ENCODE measurements at places on chromosomes 6 and 20.
A peak's percentile ranks its signal among the peaks of the same experiment; 100 is the strongest.

GRCh38 chr20:40016392-40016791, 672.6 kb downstream of the MAFB start:
- no peak for DNase-seq

DNA sequence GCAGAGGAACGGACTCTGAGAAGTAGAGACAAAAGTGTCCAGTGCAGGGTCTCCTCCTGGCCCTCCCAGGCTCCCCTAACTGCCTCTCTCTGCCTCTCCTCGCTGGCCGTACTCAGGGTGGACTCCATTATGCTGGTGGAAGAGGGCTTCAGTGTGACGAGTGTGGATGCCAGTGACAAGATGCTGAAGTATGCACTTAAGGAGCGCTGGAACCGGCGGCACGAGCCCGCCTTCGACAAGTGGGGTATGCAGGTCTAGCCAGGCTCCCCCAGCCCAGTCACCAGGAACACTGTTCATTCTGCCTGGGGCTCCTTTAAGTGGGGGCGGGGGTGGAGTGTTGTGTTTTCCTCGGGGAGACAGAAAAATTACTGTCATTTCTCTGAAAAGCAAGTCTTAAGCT, 1.5 kb downstream of the GNMT start:
- DNase-seq: peak; percentile 57

DNA sequence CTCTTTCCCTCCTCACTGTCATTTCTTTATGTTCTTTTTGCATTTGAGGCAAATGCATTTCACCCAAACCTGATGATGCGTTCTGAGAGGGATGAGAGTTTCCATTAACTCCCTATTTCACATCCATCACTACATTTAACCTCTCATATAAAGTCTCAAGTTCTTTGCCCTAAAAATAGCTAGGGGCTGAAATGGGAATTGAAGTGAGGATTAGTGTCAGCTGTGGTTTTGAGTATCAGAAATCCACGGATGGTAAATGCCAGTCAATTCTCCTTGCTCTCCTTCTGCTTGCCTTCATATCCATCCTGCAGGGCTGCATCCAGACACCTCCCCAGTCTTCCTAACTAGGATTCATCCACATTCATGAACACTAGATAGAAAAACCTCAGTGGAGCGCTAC, 10.0 kb upstream of the DTNBP1 start:
- DNase-seq: no peak

GRCh38 chr6:46352541-46353268, 138.5 kb downstream of the RCAN2 start:
- no peak for DNase-seq

DNA sequence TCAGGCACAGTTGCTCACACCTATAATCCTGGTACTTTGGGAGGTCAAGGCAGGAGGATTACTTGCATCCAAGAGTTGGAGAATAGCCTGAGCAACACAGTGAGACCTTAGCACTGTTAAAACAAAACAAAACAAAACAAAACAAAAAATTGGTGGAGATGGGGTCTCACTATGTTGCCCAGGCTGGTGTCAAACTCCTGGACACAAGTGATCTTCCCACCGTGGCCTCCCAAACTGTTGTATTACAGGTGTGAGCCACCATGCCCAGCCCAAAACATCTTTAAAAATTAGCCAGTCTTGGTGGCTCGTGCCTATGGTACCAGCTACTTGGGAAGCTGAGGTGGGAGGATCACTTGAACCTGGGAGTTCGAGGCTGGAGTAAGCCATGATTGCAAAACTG, 120.2 kb downstream of the GMDS start:
- no peak for DNase-seq

DNA sequence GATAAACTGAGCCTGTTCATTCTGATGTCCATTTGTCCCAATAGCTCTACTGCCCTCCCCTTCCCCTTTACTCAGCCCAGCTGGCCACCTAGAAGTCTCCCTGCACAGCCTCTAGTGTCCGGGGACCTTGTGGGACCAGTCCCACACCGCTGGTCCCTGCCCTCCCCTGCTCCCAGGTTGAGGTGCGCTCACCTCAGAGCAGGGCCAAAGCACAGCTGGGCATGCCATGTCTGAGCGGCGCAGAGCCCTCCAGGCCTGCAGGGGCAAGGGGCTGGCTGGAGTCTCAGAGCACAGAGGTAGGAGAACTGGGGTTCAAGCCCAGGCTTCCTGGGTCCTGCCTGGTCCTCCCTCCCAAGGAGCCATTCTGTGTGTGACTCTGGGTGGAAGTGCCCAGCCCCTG, 24.7 kb upstream of the FANCE start:
- no peak for DNase-seq

DNA sequence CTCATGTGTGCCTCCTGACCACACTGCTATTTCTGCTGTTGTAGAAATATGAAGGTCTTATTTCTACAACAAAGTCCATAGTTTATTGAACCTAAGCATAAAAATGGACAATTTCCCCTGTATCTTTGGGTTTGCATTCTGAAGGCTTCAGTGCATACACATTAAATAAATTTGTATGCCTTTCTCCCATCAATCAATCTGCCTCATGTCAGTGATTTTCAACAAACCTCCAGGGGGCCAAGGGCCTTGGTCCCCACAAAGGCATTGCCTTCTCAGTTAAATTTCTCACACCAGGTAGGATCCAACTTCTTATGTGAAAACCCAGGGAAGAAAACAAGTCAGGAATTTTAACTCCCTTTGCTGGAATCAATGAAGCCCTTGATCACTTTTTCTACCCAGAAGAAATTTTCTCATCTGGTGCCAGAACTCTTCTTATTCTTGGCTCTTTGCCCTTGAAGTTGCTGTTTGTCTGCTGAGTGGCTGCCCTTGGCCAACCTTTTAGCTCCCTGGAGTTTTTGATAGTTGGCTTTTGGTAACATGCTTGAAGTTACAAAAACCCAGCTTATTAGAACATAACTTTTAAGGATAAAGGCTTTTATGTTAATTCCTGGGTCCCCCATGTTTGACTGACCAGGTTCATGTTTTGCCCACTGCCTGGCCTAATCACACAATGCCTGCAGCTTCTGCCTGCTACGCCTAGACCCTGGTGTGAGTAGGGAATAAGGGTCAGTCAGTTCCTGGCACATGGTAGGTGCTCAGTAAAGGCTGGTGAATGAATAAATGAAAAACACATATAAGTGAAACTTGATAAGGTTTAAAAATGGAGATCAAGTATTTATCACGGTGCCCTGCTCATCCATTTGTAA, 37.0 kb downstream of the SHLD1 start:
- peak; percentile 64 for DNase-seq

DNA sequence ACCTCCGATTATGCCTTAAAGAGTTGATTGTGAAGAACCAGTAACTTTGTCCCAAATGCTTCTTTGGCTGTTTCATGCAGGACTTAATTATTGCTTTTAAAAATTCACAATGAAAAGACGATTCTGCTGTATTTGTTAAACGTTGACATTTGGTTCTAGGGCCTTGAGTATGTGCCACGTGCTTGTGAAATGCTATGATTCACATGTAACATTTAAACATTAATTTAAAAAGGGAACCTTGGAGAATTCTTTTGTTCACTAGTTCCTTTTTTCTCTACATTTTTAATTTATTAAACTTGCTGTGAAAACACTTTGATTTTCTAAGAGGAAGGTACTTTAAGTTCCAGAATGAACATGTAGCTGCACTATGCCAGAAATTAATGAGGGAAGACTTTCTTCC, 9.5 kb downstream of the GZF1 start:
- no peak for DNase-seq

DNA sequence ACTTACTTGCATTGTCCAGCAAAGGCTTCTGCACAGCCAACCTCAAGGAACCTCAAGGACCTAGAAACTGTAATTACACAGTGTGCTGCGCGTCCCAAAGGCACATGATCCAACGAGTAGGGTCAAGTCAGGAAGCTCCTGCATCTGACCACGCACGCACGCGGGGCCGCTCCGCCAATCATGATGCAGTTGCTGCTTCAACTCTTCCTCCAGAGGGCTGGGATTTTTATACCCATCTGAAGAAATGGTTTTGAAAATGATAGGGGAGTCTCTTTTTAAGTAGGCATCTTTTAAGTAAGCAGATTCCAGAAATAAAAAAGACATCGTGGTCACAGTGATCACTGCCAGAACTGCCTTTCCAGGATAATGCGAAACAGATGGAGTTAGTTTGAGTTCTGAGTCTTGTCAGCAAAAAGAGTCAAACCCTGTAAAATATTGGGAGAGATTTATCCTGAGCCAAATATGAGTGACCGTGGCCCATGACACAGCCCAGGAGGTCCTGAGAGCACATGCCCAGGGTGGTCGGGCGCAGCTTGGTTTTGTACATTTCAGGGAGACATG, 34.0 kb downstream of the KIF25 start:
- peak; percentile 86 for DNase-seq

GRCh38 chr6:169955731-169956437, 204.5 kb downstream of the ERMARD start:
- no peak for DNase-seq
